Activated naive CD4-positive, alpha-beta T cell treated with anti-CD3 and anti-CD28 coated beads for 36 hours (primary cell): ENCODE measurements at places on chromosomes 2 and 18. TPM values are rescaled to one million over a fixed set of nuclear protein-coding genes. Genes with fewer than 3 reads are reported as not detected.

- H3K27me3 ChIP-seq: no peaks in the 10 kb centered on the region
- no peak overlapping the region for H3K27ac ChIP-seq
- no peak for DNase-seq
- H3K4me1 ChIP-seq: no peaks in the 10 kb centered on the region
Measured at GRCh38 chr18:54880395-54881105, 52.3 kb downstream of the RAB27B start.

- no peak overlapping the region for H3K4me3 ChIP-seq
- no peak overlapping the region for H3K27ac ChIP-seq
- H3K27me3 ChIP-seq: no peaks in the 10 kb centered on the region
- DNase-seq: no peak
Measured at GRCh38 chr2:45124456-45124855, 115.2 kb upstream of the SIX2 start.

DNA sequence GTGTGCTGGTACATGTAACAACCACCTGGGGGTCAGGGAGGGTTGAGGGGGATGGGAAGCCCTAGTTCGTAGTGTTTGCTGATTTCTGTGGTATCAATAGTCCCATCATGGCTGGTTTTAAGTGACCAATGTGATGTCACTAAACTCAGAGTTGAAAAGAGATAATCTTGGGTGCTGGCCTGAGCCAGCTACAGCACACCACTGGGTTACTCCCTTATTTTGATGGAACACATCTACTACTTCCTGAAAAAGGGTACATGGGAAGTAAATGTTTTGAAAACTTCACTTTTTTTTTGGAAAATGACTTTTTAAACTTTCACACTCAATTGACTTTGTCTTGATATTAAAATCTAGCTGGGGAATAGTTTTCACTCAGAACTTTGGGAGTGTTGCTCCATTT is 87.0 kb upstream of the CXCR4 start:
- no peak for DNase-seq
- H3K27me3 ChIP-seq: no peaks in the 10 kb centered on the region
- peaks cover 6% of the 10 kb centered on the region for H3K36me3 ChIP-seq
- peaks cover 21% of the 10 kb centered on the region for H3K4me1 ChIP-seq
- no peak overlapping the region for H3K27ac ChIP-seq
- H3K4me3 ChIP-seq: no peak overlapping the region

- no peak overlapping the region for H3K4me3 ChIP-seq
- H3K27me3 ChIP-seq: peaks cover 28% of the 10 kb centered on the region
- no peak overlapping the region for H3K27ac ChIP-seq
- H3K36me3 ChIP-seq: no peaks in the 10 kb centered on the region
Measured at GRCh38 chr18:36298126-36298741, 721 bp downstream of the FHOD3 start.

GRCh38 chr18:31267823-31268481 is 50.0 kb upstream of the DSG1 start:
- H3K4me1 ChIP-seq: peaks cover 8% of the 10 kb centered on the region
- no peaks in the 10 kb centered on the region for H3K36me3 ChIP-seq
- no peak for DNase-seq
- H3K27me3 ChIP-seq: no peaks in the 10 kb centered on the region
- no peak overlapping the region for H3K27ac ChIP-seq

DNA sequence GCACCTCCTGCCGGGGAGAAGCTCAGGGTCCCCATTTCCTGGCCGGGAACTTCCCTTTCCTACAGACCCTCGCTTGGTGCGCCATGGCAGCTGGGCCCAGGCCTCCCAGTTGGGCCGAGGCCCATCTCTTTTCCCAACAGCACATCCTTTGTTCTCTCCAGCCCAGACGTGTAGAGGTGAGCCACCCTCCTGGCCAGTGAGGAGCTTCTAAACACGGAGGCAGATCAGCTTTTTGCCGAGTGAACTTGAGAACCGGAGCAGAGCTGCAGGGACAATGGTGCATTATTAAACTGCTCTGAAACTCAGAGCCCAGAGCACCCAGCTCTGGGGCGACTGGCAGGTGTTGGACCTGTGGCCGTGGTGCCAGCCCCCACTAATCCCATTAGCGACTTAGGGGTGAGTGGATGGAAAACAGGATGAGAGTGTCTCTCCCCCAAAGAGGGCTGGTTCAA is 25.4 kb downstream of the SH3BP4 start:
- peaks cover 10% of the 10 kb centered on the region for H3K27me3 ChIP-seq
- no peaks in the 10 kb centered on the region for H3K36me3 ChIP-seq
- no peak for DNase-seq
- H3K27ac ChIP-seq: no peak overlapping the region
- no peaks in the 10 kb centered on the region for H3K4me1 ChIP-seq

DNA sequence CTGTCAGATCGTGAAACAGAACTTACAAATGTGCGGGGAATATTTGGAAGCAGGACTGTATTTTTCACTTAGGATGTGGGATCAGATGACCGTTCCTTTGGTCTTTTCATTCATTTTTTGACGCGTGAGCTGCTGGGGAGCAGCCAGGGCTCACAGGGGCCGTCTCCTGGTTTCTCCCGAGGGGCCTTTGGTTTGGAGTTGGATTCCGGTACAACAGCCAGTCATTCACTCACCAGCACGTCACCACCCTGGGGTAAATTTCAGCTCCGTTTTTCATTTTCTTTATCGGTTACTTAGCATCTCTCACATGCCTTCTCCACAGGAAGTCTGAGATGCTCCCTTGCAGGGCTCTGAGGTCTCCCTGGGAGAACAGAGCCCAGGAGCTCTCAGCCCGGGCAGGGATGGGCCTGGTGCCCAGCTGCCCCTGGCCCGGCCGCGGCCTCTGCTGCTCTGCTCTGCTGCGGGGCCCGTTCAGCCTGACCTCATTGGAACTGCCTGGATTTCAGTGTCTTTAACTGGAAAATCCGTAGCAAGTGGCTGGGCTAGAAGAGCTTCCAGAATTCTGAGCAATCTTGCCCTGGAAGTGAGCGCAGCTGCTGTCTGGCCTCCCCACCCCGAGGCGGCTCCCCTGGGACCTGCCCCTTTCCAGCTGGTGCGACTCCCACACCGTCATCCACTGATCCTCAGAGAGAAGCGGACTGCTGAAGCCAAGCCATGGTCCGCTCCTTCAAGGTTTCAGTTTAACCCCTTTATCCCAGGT is 335.6 kb downstream of the EIPR1 start:
- no peak for DNase-seq
- no peak overlapping the region for H3K27ac ChIP-seq
- no peaks in the 10 kb centered on the region for H3K36me3 ChIP-seq
- H3K27me3 ChIP-seq: peaks cover 4% of the 10 kb centered on the region
- H3K4me1 ChIP-seq: no peaks in the 10 kb centered on the region

- no peaks in the 10 kb centered on the region for H3K4me1 ChIP-seq
- no peaks in the 10 kb centered on the region for H3K36me3 ChIP-seq
- no peak for DNase-seq
- no peak overlapping the region for H3K4me3 ChIP-seq
Measured at GRCh38 chr2:189951791-189952535, 110.6 kb downstream of the MSTN start.

- peaks cover 7% of the 10 kb centered on the region for H3K27me3 ChIP-seq
- peaks cover 23% of the 10 kb centered on the region for H3K4me1 ChIP-seq
- H3K36me3 ChIP-seq: no peaks in the 10 kb centered on the region
- DNase-seq: no peak
- no peak overlapping the region for H3K27ac ChIP-seq
- H3K4me3 ChIP-seq: no peak overlapping the region
Measured at GRCh38 chr2:65354773-65355172, 77.6 kb downstream of the SPRED2 start.

DNA sequence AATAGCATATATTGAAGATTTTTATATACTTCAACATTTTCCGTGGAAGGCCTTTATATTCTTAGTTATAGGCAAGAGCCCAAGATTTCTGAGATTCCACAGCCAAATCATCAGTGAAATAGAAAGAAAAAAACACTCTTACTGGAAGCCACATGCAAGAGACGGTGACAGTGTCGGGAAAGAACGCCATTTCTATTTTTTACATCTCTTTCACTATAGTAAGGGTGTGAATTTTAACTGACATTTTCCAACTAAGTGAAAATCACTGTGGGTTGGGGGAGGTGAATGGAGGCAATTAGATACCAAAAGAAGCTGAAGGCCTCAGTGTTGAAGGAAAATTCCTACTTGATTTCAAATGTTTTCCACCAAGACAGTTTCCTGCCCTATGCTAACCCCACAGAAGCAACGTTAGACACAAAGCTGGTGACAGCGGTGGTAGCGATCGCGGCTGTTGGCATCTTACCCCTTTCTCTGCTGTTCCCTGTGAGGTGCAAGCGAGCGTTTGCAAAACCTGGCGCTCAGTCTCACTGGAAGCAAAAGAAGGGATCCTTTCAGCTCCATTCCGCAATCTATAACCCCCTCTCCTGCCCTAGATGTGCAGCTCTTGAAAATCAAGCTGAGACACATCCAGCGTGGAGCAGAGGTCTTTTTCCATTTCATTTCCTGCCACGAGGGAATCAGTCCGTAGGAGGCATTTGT is 20.0 kb downstream of the ID2 start:
- no peak overlapping the region for H3K4me3 ChIP-seq
- no peaks in the 10 kb centered on the region for H3K4me1 ChIP-seq
- no peaks in the 10 kb centered on the region for H3K36me3 ChIP-seq
- H3K27ac ChIP-seq: no peak overlapping the region
- no peaks in the 10 kb centered on the region for H3K27me3 ChIP-seq
- no peak for DNase-seq

DNA sequence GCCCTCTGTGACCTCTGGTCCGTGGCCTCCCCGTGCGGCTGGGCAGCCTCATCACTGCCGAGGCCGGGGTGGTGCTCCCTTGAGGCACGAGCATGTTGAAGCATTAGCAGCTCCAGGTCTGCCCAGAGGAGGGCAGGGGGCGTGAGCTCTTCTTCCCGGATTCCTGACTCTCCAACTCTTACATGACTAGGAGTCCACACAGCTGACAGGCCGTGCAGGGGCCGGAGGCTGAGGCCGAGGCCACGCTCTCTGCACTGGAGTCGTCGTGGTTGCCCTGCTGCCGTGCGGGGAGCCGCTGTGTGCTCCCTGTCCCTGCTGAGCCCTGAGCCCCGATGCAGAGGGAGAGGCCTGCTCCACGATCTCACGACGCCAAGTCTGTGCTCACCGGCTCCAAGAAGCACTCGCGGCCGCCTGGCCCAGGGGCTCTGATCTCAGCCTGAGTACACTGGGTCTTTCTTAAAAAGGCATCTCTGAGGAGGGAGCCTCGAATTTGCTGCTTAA is 19.4 kb upstream of the KCNG2 start:
- no peak overlapping the region for H3K4me3 ChIP-seq
- no peak overlapping the region for H3K27ac ChIP-seq
- H3K36me3 ChIP-seq: no peaks in the 10 kb centered on the region
- DNase-seq: no peak
- peaks cover 9% of the 10 kb centered on the region for H3K27me3 ChIP-seq

- DNase-seq: no peak
- no peaks in the 10 kb centered on the region for H3K27me3 ChIP-seq
- H3K27ac ChIP-seq: peak overlapping the region; percentile 68
- H3K4me3 ChIP-seq: no peak overlapping the region
Measured at GRCh38 chr2:55604027-55604565, 13.3 kb downstream of the PPP4R3B start.

DNA sequence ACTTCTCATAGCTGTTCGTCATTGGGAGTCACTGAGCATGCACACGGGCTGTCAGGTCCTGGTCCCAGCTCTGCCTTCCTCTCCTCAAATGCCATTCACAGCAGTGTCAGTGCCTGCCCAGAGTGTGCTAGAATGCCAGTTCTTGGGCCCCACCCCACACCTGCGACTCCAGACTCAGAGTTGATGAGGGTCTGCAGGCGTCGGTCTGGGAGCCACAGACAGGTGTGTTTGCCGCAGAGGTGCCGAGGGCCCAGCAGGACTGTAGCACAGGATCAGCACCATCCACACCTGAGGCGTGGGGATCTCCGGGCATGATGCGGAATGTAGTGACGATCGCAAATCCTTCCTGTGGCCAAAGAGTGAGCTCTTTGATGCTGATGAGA is 56.5 kb downstream of the AGAP1 start:
- no peak overlapping the region for H3K4me3 ChIP-seq
- H3K27ac ChIP-seq: no peak overlapping the region
- H3K27me3 ChIP-seq: peaks cover 27% of the 10 kb centered on the region
- no peaks in the 10 kb centered on the region for H3K36me3 ChIP-seq

DNA sequence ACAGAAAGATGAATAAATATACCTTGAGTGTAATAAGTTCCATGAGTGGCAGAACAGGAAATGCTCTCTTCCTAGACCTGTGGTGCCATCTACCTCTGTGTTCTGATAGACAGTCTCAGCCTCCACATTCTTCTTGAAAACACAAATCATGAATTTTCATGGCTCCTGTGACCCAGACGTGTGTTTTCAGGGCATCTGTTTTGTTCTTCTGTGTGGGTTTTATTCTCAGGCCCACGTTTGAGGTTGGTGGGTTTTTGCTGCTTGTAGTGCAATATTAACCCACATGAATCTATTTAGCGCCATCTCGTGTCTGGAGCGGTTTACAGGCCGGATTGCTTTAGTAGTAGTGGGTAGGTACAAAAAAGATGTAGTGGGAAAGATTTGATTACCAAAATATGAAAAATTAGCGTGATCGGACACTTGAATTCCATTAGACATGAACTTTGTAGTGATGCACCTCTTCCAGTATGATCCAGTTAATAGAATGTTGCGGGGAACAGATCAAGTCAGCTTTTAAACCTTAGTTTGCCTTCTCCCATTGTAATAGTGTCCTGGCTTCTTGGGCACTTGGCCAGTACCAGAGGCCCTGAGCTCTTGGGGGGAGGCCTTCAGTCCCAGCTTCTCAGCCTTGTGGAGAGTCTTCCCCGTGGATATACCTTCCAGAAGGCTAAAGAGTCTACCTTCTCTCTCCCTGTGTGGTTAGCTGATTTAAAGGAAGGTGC is 256.5 kb downstream of the TPGS2 start:
- no peaks in the 10 kb centered on the region for H3K36me3 ChIP-seq
- peak; percentile 50 for DNase-seq
- H3K27me3 ChIP-seq: peaks cover 8% of the 10 kb centered on the region

DNA sequence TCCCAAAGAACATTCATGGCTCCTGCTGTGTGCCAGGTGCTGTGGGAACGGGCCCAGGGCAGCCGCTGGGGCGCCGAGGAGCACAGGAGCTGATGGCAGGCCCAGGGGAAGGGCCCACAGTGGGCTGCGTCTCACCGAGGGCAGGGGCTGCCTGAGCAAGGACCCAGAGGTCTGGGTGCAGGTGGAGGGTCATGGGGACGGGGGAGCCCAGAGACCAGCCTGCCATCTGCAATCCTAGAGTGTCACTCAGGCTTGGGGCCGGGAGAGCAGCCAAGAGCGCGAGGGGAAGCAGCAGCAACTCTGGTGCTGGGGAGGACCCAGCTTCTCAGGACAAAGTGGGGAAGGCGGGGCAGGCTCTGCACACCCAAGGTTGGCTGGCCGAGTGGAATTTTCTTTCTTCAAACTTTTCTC is 207.4 kb downstream of the HDAC4 start:
- peaks cover 13% of the 10 kb centered on the region for H3K4me1 ChIP-seq
- DNase-seq: no peak
- no peaks in the 10 kb centered on the region for H3K27me3 ChIP-seq
- no peak overlapping the region for H3K27ac ChIP-seq
- H3K4me3 ChIP-seq: no peak overlapping the region

GRCh38 chr2:197926673-197927072 is 122.3 kb downstream of the PLCL1 start:
- no peak overlapping the region for H3K4me3 ChIP-seq
- H3K4me1 ChIP-seq: peaks cover 46% of the 10 kb centered on the region
- no peak overlapping the region for H3K27ac ChIP-seq
- peaks cover 1% of the 10 kb centered on the region for H3K36me3 ChIP-seq

- H3K4me3 ChIP-seq: peak overlapping the region; percentile 84
- DNase-seq: no peak
Measured at GRCh38 chr2:190410166-190410565, 2.0 kb downstream of the MFSD6 start.

Gene STARD6
- total RNA-seq: not detected

Gene LRRC30
- total RNA-seq: not detected

Gene CERKL
- total RNA-seq: not detected

Gene LAMA3
- total RNA-seq: 0.05 TPM

Gene MEMO1
- 39.5 TPM for total RNA-seq

Gene KCNG2
- not detected for total RNA-seq

Gene NAT8
- total RNA-seq: not detected

Gene ASB18
- not detected for total RNA-seq

Gene OR6B2
- not detected for total RNA-seq

Gene SCTR
- total RNA-seq: not detected

Gene DES
- not detected for total RNA-seq

Gene NCOA1
- total RNA-seq: 14.0 TPM
